ENCODE measurements at places on chromosomes 1 and 21. TPM values are rescaled to one million over a fixed set of nuclear protein-coding genes. Genes with fewer than 3 reads are reported as not detected.

DNA sequence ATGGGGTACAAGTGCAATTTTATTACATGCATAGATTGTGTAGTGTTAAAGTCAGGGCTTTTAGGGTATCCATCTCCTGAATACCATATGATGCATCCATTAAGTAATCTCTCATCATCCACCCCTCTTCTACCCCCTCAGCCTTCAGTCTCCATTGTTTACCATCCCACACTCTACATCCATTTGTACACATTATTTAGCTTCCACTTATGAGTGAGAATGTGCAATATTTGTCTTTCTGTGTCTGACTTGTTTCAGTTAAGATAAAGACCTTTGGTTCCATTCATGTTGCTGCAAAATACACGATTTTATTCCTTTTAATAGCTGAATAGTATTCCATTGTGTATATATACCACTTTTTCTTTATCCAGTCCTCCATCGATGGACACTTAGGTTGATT lies 222.5 kb upstream of the USP24 start:
- peaks cover 10% of the 10 kb centered on the region for H3K27me3 ChIP-seq
- H3K27ac ChIP-seq: no peak overlapping the region
- no peaks in the 10 kb centered on the region for H3K36me3 ChIP-seq
- H3K4me1 ChIP-seq: no peaks in the 10 kb centered on the region

GRCh38 chr1:182430263-182431068 lies 19.5 kb upstream of the RGSL1 start:
- peaks cover 8% of the 10 kb centered on the region for H3K4me1 ChIP-seq
- H3K27me3 ChIP-seq: no peaks in the 10 kb centered on the region
- H3K27ac ChIP-seq: no peak overlapping the region
- DNase-seq: no peak

DNA sequence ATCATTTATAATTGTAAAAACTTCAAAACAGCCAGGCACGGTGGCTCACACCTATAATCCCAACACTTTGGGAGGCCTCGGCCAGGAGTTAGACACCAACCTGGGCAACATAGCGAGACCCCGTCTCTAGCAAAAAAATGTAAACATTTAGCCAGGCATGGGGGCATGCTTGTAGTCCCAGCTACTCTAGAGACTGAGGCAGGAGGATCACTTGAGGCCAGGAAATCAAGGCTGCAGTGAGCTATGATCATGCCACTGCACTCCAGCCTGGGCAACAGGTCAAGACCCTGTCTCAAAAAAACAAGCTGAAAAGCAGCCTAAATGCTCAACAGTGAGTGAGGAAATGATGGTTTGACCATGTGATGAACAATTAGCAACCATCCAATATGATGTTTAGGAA lies 7.3 kb downstream of the C1orf167 start:
- no peaks in the 10 kb centered on the region for H3K36me3 ChIP-seq
- H3K27ac ChIP-seq: no peak overlapping the region
- peaks cover 1% of the 10 kb centered on the region for H3K27me3 ChIP-seq
- no peak overlapping the region for H3K4me3 ChIP-seq
- peaks cover 4% of the 10 kb centered on the region for H3K4me1 ChIP-seq

DNA sequence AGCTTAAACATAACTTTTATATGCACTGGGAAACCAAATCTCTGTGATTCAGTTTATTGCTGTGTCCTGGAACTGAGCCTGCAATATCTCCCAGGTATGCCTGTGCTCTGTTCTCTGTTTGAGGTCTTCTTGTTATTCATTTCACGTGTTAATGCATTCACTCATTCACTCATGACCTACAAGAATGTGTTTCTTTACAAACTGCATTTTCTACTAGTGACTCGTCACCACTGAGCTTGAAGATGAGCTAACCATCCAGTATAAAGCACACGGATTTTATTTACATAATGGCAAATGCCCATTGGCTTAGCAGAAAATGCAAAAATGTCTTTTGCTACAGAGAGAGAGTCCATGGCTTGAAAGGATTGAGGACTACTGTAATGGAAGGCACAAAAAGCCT lies 75.0 kb upstream of the DUSP10 start:
- H3K27ac ChIP-seq: no peak overlapping the region
- H3K4me1 ChIP-seq: peaks cover 5% of the 10 kb centered on the region
- no peak for DNase-seq
- H3K27me3 ChIP-seq: no peaks in the 10 kb centered on the region
- H3K36me3 ChIP-seq: no peaks in the 10 kb centered on the region
- H3K4me3 ChIP-seq: no peak overlapping the region

DNA sequence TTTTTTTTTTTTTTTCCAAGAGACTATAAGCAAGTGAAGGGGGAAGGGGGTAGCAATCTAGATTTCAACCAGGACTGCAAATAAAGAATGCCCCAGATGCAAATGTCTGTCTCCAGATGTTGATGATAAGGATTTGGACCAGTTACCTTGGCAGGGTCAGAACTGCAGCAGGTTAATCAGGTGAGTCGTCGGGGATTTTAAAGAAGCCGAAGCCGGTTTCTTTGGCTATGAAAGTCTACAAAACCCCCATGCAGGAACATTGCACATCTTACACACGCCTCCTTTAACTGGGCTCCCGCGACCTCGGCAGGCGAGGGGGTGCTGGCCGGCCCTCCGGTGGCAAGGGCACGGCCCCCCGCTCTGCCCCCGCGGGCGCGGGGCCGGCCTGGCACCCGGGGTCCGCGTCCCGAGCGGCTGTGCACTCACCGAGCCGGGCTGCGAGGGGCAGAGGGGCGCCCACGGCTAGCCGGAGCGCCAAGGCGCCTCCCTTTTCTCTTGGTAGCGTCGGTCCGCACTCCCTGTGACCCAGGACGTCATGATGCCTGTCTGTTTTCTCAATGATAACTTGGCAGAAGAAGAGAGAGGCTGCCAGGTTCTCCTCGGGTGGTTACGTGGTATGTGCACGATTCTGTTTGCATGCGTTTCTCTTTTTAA lies 366.3 kb upstream of the ESRRG start:
- H3K4me1 ChIP-seq: peaks cover 2% of the 10 kb centered on the region
- no peak overlapping the region for H3K4me3 ChIP-seq
- H3K27me3 ChIP-seq: peaks cover 34% of the 10 kb centered on the region

GRCh38 chr21:30444204-30444603 lies 4.1 kb downstream of the KRTAP15-1 start:
- no peaks in the 10 kb centered on the region for H3K27me3 ChIP-seq
- H3K4me1 ChIP-seq: no peaks in the 10 kb centered on the region
- DNase-seq: no peak
- H3K27ac ChIP-seq: no peak overlapping the region
- no peaks in the 10 kb centered on the region for H3K36me3 ChIP-seq
- H3K4me3 ChIP-seq: no peak overlapping the region

DNA sequence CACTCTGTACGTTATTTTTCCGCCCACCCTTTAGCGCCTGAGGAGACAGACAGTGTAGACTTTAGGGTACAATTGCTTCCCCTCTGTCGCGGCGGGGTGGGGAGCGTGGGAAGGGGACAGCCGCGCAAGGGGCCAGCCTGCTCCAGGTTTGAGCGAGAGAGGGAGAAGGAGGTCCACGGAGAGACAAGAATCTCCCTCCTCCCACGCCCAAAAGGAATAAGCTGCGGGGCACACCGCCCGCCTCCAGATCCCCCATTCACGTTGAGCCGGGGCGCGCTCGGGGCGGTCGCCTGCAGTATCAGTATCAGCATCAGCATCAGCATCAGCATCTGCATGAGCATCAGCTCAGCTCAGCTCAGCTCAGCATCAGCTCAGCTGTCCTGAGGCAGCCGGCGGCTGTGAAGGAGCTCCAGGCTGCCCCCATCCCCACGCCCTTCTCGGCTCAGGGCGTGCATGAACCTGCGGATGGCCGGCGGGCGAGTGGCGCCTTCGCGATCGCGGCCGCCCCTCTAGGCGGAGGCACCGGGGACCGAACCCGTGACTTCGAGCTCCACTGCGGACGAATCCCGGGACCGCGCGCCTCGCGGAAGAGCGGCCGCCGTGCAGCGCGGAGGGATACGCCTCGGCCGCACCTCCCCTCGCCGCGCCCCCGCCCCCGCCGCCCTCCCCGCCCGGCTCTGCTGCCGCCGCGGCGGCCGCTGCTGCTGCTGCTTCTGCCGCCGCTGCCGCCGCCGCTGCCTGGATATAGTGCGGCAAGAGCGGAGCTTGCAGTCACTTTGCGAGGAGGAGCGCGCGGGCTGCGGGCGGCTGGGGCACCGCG lies at the start of gene NCAM2:
TSS of gene NCAM2 (plus strand) at position 774 of the 820 bp plus-strand sequence.
- H3K4me1 ChIP-seq: peaks cover 16% of the 10 kb centered on the region
- H3K27me3 ChIP-seq: peaks cover 21% of the 10 kb centered on the region
- H3K4me3 ChIP-seq: peak within 1 kb of the TSS; percentile 78

DNA sequence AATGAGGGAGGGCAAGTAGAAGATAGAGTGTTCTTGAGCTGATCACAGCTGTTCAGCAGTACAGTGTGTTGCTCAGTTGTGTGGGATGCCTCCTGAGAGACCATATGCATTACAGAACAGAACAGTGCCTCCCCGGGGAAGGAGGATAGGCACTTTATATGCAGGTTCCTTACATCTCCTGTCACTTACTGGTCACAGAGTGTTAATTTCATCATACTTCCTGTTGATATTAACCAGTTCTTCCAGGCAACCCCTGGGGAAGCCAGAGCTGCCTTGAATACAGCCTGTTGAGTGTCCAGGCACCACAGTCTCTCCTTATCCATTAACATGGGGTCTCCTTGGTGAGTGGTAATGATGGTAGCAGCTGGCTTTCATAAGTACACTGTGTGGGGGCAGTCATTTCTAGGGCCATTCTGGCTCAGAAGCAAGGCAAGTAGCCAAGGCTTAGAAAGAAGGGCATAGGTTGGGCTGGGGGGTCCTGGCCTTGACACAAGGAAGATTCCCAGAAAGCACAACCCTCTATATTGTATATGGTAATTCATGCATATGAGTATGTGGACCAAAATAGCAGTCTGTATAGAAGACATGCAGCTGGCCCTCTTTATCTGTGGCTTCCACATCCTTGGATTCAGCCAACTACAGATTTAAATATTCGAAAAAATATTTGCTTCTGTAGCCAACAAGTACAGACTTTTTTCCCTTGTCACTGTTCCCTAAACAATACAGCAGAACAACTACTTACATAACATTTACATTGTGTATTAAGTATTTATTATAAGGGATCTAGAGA lies 142.4 kb downstream of the ZP4 start:
- H3K27me3 ChIP-seq: no peaks in the 10 kb centered on the region
- H3K4me3 ChIP-seq: no peak overlapping the region
- H3K4me1 ChIP-seq: no peaks in the 10 kb centered on the region
- no peaks in the 10 kb centered on the region for H3K36me3 ChIP-seq
- no peak for DNase-seq

- H3K4me3 ChIP-seq: no peak overlapping the region
- H3K27me3 ChIP-seq: no peaks in the 10 kb centered on the region
- peaks cover 42% of the 10 kb centered on the region for H3K4me1 ChIP-seq
- no peak for DNase-seq
- H3K36me3 ChIP-seq: peaks cover 2% of the 10 kb centered on the region
Observed at GRCh38 chr1:41649396-41650027, 165.0 kb upstream of the EDN2 start.

GRCh38 chr1:175841738-175842187 lies 98.4 kb upstream of the TNR start:
- H3K27me3 ChIP-seq: peaks cover 31% of the 10 kb centered on the region
- H3K4me1 ChIP-seq: no peaks in the 10 kb centered on the region
- H3K4me3 ChIP-seq: no peak overlapping the region
- no peaks in the 10 kb centered on the region for H3K36me3 ChIP-seq
- no peak for DNase-seq
- no peak overlapping the region for H3K27ac ChIP-seq

GRCh38 chr1:186849271-186849671 lies 20.5 kb downstream of the PLA2G4A start:
- no peak overlapping the region for H3K27ac ChIP-seq
- no peaks in the 10 kb centered on the region for H3K4me1 ChIP-seq
- H3K27me3 ChIP-seq: no peaks in the 10 kb centered on the region
- DNase-seq: no peak
- no peaks in the 10 kb centered on the region for H3K36me3 ChIP-seq
- H3K4me3 ChIP-seq: no peak overlapping the region

- DNase-seq: no peak
- H3K4me3 ChIP-seq: no peak overlapping the region
- H3K27ac ChIP-seq: no peak overlapping the region
- H3K27me3 ChIP-seq: peaks cover 4% of the 10 kb centered on the region
- peaks cover 3% of the 10 kb centered on the region for H3K36me3 ChIP-seq
Observed at GRCh38 chr21:44442266-44443125, 12.8 kb upstream of the LRRC3 start.

DNA sequence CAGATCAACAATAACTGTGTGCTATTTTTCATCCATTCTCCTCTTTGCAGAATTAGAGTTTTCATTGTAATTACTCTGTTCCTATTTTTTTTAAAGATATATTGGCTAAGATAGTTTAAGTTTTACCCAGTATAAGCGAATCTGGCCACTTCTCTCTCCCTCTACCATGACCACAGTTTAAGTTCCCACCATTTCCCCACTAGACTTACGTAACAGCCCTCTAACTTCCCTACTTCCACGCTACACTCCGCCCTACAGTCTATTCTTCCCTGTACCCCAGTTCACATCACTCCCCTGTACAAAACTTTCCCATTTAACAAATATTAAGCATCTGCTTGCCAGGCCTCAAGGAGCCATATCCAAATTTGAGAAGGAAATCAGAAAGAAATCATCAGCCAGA lies 16.5 kb downstream of the CTSK start:
- no peak overlapping the region for H3K4me3 ChIP-seq
- no peaks in the 10 kb centered on the region for H3K27me3 ChIP-seq
- H3K36me3 ChIP-seq: peaks cover 7% of the 10 kb centered on the region
- DNase-seq: no peak

GRCh38 chr1:94693029-94693428 lies 127.1 kb upstream of the SLC44A3 start:
- no peak for DNase-seq
- H3K4me1 ChIP-seq: no peaks in the 10 kb centered on the region
- no peaks in the 10 kb centered on the region for H3K36me3 ChIP-seq
- H3K4me3 ChIP-seq: no peak overlapping the region
- no peak overlapping the region for H3K27ac ChIP-seq

- H3K4me3 ChIP-seq: no peak overlapping the region
- DNase-seq: no peak
- no peak overlapping the region for H3K27ac ChIP-seq
- no peaks in the 10 kb centered on the region for H3K36me3 ChIP-seq
Observed at GRCh38 chr1:19057784-19058475, 101.5 kb upstream of the IFFO2 start.

GRCh38 chr1:209023790-209024189 lies 559.7 kb upstream of the CAMK1G start:
- no peaks in the 10 kb centered on the region for H3K4me1 ChIP-seq
- no peak overlapping the region for H3K4me3 ChIP-seq
- H3K27ac ChIP-seq: no peak overlapping the region
- no peaks in the 10 kb centered on the region for H3K27me3 ChIP-seq
- no peak for DNase-seq
- no peaks in the 10 kb centered on the region for H3K36me3 ChIP-seq

- H3K27ac ChIP-seq: no peak overlapping the region
- no peaks in the 10 kb centered on the region for H3K4me1 ChIP-seq
- no peaks in the 10 kb centered on the region for H3K27me3 ChIP-seq
- DNase-seq: no peak
Observed at GRCh38 chr1:118210051-118210722, 25.2 kb upstream of the SPAG17 start.

GRCh38 chr1:39567302-39567701 lies 9.3 kb downstream of the PABPC4 start:
- H3K27me3 ChIP-seq: no peaks in the 10 kb centered on the region
- peaks cover 97% of the 10 kb centered on the region for H3K36me3 ChIP-seq
- H3K27ac ChIP-seq: no peak overlapping the region
- H3K4me1 ChIP-seq: peaks cover 2% of the 10 kb centered on the region
- no peak overlapping the region for H3K4me3 ChIP-seq

The RNF115 gene
- total RNA-seq: 15.3 TPM

The TEKT2 gene
- total RNA-seq: not detected

The COA7 gene
- 23.6 TPM for total RNA-seq

The FAM163A gene
- total RNA-seq: not detected

The RIPPLY3 gene
- not detected for total RNA-seq

The FNDC10 gene
- total RNA-seq: 0.46 TPM

The SPEN gene
- 116 TPM for total RNA-seq
